ENCODE measurements at places on chromosomes 4 and X.

DNA sequence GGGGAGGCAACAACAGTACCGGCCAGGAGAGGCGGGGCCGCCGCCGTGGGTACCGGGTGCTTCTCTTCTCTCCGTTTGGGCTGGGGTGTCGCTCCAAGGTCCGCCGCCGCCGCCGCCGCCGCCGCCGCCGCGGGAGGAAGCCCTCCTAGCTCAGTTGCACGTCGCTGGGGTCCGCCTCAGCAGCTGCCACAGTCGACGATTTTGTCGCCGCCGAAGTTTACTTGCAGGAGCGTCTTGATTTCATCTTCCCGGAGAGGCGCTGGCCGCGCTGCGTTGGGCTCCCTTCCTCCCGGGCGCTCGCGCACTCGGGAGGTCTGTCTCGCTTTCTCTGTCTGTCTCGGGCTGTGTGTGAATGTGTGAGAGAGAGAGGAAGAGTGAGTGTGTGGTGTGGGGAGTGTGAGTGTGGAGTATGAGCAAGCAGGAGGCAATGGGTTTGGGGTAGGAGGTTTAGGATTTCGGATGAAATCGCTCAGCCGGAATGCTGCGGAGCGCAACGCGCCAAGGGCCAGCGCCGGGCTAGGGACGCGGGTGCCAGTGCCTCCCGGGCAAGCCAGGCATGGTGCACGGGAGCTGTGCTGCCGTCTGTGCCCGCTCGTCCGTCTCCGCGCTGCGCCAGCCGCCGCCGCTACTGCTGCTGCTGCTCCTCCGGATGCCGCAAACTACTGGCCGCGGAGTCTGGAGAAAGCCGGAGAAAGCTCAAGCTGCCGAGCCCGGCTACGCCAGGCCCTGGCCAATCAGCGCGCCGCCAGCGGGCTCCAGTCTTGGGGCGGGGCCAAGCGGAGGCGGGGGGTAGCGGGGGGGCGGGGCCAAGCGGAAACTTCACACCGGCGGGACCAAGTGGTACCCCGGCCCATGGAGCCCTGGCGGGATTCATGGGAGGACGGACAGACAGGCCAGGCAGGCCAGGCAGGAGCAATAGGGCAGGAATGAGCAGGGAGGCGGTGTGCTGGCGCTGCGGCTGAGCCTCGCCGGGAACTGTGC is at the start of gene PCDH19:
Gene PCDH19 (minus strand): TSS at position 664 of the 981 bp plus-strand sequence. CDS start 1,676 bp downstream, outside the sequence.
- DNase-seq = peak; percentile 56

GRCh38 chr4:127364911-127365310 is 267.8 kb upstream of the INTU start:
- no peak for DNase-seq

- no peak for DNase-seq
Observed at GRCh38 chr4:102295153-102295862, 50.0 kb downstream of the SLC39A8 start.

DNA sequence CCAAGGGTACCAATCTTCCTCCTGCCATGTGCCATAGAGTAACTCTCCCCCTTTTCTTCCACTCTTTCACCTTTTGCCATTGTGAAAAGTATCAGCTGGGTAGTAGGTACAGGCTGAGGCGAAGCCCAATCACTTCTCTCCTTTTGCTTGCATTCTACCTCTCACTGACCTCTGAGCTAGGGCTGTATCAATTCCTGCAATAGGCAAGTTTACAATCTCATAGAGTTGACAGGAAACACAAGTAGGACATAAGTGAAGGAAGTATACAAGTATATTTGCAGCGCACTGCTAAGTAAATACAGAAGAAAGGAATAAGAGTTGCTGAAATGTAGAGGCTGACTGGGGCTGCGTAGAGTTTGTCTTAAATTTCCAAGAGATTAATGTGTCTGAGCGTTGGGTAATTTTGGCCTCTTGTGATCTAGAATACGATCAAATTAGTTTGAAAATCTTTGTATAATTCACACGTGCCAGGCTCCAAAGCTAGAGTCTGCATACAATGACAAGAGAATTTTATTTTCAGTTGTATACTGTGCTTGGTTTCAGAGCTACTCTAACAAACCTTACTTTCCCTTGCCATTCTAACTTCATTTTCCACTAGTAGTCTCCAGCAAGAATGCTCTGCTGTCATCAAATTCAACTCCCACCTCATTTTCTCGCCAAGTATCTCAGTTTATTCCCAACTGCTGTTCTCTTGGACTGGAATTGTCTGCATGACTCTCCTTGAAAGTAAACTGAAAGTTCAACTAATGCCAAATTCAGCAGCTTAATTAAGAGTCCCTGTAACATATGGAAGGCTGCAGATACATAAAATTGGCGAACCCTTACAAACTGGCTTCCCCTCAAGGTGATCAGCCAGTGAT is 90.3 kb downstream of the ATP11C start:
- no peak for DNase-seq

- no peak for DNase-seq
Observed at GRCh38 chrX:96435378-96436035, 249.1 kb upstream of the DIAPH2 start.

GRCh38 chr4:102687373-102687981 is 73.3 kb downstream of the MANBA start:
- DNase-seq = no peak

DNA sequence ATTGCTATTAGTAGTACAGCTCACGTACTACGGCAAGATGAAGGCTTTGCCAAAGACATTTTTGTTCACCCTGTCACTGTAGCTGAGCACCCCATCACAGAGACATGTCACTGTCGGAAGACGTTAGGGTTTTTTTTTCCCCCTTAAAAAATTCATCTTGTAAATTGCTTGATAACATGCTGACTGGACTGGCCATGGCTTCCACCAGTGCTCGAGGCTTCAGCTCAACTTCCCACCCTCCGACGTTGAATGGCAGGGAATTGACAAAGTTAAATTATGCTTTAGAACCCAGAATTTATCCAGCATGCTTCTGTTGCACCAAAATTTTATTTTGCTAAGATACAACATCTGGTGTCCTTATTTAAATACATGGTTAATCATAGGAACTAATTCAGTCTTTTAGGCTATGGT is 707 bp upstream of the OTUD4 start:
- no peak for DNase-seq

DNA sequence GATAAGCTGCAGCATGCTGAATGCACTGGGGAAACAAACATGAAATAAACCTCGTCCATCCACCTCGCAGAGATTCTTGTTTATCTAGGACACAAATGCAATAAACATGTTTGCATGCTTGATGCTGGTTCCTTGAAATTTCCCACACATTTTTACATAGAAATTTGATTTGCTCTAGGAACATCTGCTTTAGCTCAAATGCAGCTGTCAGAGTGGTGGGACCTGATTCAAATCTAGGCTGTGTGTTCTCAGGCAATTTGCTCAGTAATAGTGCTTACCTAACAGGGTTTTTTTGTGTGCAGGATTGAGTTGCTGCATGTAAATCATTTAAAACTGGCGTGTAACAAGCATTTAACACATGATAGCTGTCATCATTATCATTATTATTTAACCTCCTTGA is 293.1 kb downstream of the QDPR start:
- no peak for DNase-seq

DNA sequence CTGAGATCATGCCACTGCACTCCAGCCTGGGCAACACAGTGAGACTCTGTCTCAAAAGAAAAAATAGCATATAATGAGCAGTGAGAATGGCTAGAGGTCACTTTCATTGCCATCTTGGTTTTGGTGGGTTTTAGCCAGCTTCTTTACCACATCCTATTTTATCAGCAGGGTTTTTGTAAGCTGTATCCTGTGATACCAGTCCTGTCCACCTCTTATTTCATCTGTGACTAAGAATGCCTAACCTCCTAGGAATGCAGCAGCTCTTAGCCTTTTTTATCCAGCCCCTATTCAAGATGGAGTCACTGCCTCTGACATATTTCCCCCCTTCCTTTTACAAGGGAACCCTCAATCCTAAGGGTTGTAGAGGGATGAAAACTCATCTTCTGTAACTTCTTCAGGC is 26.1 kb upstream of the IGFBP7 start:
- DNase-seq = peak; percentile 29

- peak; percentile 83 for DNase-seq
Observed at GRCh38 chr4:74338792-74339333, 26.1 kb upstream of the EREG start.

DNA sequence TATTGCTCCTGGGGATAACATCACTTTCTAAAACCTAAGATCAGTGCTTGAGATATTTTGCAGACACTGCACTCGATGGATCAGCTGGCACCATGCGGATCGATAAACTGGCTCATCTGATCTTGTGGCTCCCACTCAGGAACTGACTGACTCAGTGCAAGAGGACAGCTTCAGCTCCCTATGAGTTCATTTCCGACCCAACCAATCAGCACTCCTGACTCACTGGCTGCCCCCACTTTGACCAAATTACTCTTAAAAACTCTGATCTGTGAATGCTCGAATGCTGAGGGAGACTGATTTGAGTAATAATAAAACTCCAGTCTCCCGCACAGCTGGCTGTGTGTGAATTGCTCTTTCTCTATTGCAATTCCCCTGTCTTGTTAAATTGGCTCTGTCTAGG is 110.1 kb downstream of the ANAPC4 start:
- DNase-seq = no peak

DNA sequence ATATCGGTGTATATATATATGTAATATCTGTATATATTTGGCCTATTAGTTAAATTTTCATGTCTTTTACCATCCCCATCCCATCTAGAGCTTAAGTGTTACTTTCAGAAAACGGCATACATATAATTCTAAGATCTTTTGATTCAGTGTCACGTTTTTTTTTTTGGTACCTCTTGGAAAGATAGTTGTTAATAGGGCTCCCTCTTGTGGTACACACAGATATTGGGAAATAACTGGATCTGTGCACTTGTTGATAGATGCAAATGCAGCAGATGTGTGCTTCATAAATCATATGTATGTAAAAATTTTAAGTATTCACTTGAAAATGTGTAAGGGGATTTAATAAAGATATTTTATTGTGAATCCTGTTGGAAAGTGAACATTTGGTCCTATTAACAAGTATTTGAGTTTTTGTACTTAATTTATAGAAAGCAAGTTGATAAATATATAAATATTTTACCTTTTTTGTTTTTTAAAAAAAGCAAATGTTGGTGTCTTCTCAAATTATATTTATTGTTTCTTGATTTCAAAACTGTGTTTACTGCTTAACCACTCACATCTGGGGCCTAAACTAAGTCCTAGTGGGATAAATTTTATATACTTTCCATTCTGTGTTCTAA is 74.7 kb downstream of the PAQR3 start:
- DNase-seq = peak; percentile 94

GRCh38 chr4:145041378-145041777 is 56.6 kb downstream of the ANAPC10 start:
- peak; percentile 67 for DNase-seq

DNA sequence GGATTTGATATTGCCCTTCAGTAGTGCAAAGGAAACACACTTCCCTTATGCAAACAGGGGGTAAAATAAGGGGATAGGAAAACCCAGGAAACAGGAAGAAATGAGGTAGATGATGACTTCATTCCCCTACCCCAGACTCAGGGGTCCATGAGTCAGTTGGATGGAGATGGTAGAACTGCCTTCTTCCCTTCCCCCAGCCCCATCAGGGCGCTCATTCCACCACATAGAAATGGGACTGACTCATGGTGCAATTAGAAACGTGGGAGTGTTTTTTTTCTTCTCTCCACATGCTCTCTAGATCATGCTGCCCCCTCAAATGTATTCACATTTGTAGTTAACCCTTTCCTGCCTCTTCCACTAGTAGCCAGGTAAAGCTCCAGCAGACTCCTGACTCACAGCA is 23.1 kb upstream of the ARMCX2 start:
- DNase-seq = no peak

GRCh38 chr4:168150420-168151050 is 58.2 kb downstream of the ANXA10 start:
- no peak for DNase-seq

GRCh38 chr4:8374851-8375649 is 65.5 kb downstream of the ACOX3 start:
- DNase-seq = no peak

DNA sequence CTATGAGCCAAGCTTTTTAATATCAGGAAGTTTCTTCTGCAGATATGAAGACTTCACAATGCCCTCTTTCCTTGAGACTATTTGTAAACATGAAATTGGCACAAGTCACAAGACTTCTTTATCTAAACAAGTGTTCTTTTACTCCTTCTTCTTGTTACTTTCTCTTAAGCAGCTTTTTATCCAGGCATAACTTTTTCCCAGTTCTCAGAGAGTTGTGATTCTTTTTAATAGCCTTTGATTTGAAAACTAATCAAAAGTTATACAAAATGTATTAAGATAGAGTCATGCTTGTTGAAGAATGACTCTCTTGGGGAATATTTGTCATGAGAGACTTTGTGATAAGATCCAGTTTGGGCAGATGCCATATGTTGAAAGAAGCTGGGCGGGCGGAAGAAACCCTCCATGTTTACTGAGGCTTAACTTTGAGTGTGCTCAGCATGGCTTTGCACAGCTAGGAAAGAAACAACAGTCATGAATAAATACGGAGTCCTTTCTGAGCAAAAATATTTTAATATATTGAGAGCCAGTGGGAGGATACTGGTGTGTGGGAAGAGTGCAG is 39.3 kb downstream of the SYTL5 start:
- DNase-seq = no peak

DNA sequence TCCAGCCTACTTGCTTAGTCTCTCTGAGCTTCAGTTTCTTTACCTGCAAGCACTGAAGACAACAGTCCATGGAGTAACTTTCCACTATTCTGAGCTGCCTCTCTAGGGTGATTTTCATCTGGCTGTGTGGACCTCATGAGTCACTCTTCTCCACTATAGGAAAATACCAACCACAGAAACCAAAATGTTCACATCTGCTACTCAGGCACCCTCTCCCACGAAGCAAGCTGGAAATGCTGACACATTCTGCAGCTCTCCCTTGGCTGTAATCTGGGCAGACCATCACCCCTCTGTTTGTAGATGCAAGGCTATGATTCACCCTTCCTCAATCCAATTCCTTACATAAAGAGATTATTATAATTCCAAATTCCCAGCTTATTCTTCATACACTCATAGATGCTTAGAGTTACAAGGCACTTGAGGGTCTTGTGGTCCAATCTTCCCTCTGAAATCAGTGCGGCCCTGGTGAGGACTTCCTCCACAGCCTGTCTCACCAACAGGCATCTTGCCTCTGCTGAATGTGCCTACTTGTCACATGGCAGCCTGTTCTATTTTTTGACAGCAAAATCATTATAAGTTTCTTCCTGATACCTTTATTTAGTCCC is 97.0 kb upstream of the LNX1 start:
- peak; percentile 90 for DNase-seq

GRCh38 chr4:4247696-4248028 is 361 bp downstream of the TMEM128 start:
- no peak for DNase-seq

- DNase-seq = no peak
Observed at GRCh38 chrX:109643687-109644086, 18.7 kb upstream of the KCNE5 start.

- peak; percentile 9 for DNase-seq
Observed at GRCh38 chr4:108166038-108166437, 2.7 kb downstream of the LEF1 start.

DNA sequence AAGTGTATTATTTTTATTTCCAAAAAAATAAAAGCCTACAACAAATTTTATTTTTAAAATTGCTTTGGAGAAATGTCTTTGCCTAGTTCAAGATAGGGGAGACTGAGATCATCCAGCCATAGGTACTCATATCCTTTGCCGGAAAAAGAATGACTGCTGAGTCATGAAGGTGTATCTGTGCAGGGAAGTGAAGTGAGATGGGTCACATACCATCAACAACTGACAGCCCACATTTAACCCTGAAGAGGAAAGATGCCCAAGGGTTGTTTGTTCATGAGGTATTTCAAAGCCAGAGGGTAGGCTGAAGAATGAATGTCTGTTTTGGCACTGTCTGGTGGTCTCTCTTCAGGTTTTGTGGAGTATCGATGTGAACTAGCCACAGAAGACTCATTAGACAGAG is 106.7 kb upstream of the TTC29 start:
- no peak for DNase-seq

- no peak for DNase-seq
Observed at GRCh38 chrX:120350450-120351138, 11.3 kb upstream of the ATP1B4 start.
